Forelimb muscle (tissue), 1 donor: ENCODE measurements at places on chromosomes 2 and 18.

DNA sequence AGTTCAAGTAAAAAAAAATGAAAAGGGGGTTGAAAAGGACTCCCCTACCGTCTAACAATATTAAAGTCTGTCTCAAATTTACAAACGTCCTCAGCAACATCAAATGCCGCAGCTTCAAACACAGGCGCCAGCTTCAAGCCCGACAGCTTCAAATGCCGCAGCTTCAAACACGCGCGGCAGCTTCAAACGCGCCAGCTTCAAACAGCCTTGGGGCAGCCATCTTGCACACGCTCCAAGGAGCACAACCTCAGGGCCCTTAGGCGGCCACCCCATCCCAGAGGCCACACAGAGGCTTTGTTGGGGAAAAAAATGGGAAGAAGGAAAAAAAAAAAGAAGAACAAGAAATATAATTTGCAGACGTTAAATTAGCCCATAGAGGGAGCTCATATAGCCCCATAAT lies 244.4 kb upstream of the VRK2 start:
- DNase-seq, result no peak

DNA sequence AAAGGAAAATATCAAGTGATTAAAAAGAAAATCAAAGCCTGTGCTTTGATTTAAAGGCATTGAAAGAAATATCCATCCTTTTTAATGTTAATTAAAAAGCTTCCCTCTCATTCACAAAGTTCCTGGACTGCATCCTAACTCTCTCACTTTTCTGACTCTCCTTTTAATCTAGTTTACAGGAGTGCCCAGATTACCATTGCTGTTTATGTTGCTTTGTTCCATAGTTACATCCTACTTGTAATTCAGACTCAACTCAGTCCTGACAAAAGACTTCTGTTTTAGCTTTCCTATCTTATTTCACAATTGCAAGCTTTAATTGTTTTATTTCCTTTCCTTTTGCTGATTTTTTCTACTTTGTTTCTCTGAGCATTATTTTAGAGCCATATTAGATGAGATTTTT lies 160.7 kb upstream of the DTNA start:
- no peak for DNase-seq

- DNase-seq, result no peak
Measured at GRCh38 chr18:48099481-48100164, 169.2 kb upstream of the SMAD2 start.

DNA sequence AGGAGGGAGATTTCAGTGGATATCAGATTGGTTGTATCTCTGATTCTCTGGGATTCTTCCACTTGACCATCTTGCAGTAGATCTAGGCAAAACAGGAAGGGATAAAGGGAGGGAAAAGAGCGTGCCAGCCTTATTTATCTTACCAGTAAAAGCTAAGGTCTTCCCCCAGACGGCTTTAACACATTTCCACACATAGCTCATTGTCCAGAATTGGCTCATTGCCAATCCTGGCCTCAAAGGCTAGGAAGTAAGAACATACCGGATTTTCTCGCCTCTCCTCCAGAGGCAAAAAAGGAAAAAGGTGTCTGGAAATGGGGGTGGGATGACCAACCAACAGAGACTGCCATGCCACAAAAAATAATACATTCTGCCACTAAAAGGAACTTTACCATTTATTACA lies 411.6 kb upstream of the NRP2 start:
- DNase-seq, result no peak

GRCh38 chr2:31440764-31441163 lies 26.2 kb upstream of the XDH start:
- no peak for DNase-seq

GRCh38 chr18:74840492-74841167 lies 243.0 kb downstream of the ZNF407 start:
- DNase-seq, result no peak

- DNase-seq, result no peak
Measured at GRCh38 chr2:207513551-207514257, 16.1 kb upstream of the CREB1 start.

DNA sequence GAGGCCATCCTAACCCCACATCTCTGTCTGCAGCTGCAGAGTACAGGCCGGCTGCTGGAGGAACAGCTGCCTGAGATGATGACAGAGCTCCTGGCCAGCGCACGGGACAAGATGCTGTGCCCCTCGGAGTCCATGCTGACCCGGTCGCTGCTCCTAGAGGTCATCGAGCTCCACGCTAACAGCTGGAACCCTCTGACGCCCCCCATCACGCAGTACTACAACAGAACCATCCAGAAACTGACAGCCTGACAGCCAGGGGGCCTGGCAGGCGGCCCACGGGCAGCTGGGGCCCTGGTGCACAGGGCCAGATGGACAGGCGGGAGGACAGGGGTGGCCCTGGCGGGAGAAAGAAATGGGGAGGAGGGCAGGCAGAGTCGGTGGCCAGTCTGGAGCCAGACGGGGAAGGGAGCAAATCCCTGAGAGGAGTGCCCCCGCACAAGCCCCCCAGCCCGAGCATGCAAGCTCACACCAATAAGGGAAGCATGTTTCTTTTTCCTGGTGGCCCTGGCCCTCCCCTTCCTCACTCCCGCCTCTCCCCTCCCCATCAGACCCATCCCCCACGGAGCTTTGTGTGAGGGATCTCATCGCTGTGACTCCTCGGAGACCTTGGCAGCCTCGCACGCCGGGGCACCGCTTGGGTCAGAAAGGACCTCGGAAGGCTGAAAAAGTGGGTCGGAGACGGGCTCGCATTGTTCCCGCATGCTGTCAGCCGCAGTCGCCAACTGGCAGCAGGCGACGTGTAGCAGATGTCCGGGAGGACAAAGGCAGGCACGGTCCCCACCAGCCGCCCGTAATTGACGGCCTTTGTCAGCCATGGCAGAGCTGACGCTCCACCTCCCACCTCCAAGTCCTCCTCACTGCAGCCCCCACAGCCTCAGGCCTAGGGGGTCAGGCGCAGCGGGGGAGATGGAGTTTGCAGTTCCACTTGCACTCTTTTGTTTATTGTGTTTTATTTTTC lies 91.2 kb downstream of the SMAD7 start:
- no peak for DNase-seq

DNA sequence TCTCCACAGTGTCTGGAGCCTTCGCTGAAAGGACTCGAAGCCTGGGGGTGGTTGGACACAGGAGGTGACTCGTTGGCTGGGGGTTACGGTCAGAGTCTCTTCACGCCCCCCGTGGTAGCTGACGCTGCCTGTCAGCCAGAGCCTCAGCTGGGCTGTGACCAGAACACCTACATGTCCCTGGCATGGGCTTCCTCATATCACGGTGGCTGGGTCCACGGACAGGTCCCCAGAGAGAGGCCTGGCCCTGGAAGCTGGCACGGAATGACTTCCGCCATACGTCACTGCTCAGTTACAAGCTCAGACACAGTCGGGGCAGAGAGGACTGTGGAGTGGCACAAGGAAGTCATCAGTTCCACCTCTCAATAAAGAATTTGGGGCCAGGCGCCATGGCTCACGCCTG lies 28.5 kb downstream of the ITGB1BP1 start:
- no peak for DNase-seq

DNA sequence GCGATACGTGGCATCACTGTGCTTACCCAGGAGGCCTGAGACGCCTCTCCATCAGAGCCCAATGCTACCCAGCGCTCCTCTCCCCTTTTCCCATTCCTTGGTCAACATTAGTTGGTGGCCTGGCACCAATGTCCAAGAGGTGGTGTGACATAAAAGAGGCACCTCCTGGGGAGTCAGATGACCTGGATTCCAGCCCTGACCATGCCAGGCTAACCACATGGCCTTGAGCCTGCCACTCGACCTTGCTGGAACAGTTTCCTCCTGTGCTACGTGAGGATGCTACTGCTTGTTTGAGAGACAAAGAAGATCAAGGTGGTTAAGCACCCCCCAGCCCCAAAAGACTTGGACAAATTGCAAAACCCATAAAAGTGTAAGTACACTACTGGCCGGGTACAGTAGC lies 76.6 kb downstream of the INPP4A start:
- no peak for DNase-seq

- no peak for DNase-seq
Measured at GRCh38 chr2:202149936-202150335, 76.9 kb downstream of the KIAA2012 start.

DNA sequence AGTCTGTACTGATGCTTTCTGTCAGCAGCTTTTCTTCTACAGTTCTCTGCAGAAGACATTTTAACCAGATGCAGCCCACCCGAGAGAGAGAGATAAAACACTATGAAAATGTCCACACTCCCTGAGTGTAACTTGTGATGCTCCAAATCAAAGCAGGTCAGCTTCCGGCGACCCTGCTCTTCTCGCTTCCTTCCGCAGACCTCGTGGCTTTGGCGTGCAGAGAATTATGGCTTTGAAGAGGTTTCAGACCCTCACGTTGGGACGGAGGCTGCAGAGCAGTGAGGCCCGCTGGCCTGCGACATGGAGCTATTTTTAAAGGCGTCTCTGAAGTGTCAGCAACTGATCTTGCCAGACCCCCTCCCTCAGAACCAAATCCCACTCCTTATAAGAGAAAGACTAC lies 41.8 kb downstream of the TMEM163 start:
- DNase-seq, result no peak

- peak; percentile 70 for DNase-seq
Measured at GRCh38 chr2:226802573-226802972, 3.0 kb upstream of the IRS1 start.

GRCh38 chr2:20931346-20931745 lies 108.4 kb upstream of the LDAH start:
- no peak for DNase-seq

GRCh38 chr2:118495290-118495689 lies 352.2 kb downstream of the EN1 start:
- DNase-seq, result no peak

DNA sequence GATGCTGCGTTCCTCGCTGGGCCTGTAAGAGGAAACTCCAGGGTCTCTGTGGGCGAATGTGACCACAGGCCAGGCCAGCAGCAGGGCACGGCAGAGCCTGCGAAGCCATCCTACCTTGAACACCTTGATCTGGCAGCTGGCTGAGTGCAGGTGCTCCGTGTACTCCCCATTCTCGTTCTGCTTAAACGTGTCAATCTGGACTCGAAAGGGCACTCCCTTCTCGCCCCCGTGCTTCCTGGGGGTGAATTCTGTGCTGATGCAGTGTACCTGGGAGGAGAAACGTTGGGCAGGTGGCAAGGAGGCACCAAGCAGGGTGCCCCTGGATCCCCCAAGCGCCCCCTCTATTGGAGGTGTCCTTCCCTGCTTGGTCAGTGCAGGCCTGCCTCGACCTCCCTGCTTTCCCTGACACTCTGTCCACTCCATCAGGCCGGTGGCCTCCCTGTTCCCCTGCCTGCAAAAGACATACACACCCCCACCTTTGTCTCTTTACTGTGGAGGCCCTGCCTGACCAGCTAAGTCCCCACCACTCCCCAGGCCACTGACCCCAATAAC lies 38.2 kb downstream of the TFCP2L1 start:
- no peak for DNase-seq

DNA sequence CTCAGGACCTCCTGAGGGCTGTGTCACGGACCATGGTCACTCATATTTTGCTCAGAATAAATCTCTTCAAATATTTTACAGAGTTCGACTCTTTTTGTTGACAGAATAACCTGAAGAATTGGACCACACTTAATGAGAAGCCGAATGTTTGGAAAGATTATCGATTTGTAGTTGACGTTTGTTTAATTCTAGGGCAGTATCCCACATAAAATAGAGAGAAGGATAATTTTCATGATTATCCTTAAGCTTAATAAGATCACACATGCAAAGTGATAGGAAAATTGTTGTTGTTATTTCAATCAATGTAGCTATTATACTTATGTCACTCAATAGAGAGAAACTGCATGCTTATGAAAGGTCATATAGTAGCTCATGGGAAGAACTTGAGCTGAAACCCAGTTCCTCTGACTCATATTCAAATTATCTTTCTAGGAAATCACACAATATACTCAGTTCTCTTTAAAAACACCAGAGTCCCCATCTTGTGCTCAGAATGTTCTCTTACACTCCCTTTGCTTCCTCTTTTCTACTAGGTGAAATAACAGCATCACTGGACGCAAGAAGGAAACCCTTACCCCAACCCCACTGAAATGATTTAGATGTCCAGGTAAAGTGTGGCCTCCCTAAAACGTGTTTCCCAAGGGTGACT lies 982.1 kb downstream of the TSN start:
- DNase-seq, result no peak

GRCh38 chr18:36325846-36326245 lies 28.3 kb downstream of the FHOD3 start:
- no peak for DNase-seq
